Stimulated activated naive B cell treated with anti-CD40 and anti-IgM and Interleukin-4, amounts not matched to agents 10 μg/mL and 1 μg/mL and 100 μg/mL, for 72 hours (primary cell): ENCODE measurements at places on chromosomes 2 and 18.

DNA sequence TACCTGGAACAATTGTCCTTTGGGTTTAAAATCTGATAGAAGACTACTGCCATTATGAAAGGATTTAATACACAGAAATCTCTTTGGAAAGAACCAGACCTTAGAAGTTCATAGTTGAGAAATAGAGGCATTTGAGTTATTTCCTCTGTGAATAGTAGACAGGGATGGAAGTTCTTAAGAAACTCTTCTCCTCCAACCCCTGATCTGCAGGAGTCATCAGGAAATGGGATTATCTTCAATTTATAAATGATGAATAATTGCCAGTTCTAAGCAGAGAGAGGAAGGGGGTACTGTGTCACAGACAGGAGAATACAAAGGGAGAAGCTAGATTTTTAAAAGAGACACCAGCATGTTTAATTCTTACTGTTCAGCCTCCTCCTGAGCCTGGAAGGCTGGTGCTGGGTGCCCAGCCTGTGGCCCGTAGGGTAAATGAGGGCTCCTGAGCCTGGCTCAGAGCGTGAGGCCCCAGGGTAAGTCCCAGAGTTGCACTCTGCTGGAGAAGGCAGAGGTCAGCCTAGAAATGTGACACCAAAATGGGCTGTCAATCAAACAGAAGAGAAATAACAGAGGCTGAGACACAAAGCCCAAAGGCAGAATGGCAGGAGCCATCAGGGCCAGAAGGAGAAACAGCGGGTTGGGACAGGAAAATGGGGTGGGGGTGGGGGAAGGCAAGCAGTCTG lies 58.2 kb upstream of the PKDCC start:
- no peak for DNase-seq

DNA sequence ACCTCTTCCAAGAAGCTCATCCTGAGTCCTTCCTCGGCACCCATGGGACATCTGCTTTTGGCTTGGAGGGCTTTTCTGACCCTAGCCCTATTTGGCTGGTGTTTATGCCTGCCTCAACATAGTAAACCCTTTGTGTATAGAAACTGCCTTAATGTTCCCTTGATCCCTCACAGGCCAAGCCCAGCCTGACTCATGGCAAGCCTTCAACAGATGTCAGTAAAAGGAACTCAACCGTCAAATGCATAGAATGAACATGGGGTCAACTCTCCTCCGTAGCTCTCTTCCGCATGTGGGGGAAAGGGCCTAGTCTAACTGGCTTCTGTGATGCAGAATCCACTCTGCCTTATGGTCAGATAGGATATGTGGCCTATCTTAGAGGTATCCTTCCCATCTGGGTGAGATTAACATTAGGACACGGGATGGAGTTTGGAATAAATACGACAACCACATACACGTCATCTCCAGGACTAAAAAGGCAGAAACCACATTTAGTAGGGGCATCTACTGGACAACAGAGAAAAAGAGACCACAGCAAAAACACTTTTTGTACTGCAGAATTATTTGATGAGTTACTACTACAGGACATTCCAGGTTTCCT lies 2.5 kb upstream of the NPAS2 start:
- no peak for DNase-seq

DNA sequence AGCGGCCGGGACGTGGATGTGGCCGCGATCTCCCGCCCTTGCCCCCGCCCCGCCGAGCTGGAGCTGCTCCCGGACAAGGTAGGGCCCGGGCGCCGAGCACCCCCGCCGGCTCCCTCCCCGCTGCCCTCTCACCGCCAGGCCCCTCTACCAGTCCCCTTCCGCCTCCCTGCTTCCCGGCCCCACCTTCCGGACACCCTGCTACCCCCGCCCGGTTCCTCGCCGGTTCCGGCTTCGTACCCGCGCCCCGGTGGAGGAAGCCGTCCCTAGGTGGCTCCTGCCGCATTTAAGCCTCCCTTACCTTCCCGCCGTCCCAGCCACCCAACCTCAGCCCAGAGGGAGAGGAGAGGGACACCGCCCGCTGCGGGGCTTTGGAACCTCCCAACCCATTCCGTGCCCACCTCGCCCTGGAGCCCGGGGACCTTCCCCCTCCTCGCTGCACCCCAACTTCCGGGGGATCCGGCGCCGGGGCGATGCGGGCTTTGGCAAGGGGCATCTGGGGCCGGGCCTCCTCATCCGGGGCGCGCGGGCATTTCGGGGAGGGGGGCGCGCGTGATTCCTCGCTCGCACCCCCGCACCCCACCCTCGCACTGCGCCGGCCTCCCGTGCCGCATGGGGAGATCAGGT lies 475 bp downstream of the B3GNT2 start:
- peak; percentile 49 for DNase-seq

DNA sequence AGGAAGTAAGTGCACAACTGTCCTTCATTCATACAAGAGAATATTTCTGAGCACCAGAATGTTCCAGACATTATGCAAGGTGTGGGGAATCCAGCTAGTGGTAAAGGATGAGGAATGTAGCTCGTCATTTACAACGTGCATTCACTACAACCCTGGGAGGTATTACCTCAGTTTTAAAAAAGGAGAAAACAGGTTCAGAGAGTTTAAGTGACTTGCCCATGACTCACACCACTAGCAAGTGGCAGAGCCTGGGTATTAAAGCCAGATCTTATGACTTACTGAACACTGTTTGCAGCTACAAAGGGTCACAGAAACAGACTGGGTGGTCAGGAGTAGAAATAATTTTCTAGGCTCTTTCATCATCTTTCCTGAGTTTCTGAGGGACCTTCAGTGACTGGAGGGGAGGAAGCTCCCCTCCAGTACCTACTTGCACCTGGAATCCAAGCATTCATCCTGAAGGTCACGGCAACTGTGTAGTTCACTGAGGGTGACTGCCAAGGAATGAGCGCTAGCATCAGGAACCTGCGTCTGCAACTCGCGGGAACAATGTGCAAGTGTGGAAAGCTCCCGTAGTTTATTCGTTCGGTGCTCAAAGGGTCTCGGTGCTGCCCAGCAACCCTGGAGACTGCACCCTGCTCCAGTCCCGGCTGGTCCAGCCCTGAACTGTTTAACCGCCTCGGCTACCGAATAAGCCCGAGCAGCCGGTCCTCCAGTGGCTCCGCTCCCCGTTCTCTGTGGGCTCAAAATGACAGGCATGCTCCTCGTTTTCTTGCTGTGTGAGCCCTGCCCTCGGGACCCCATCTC lies 647 bp downstream of the CCDC121 start:
- DNase-seq: no peak

- no peak for DNase-seq
Measured at GRCh38 chr2:226124548-226125011, 675.0 kb downstream of the IRS1 start.

- DNase-seq: no peak
Measured at GRCh38 chr18:55897091-55897689, 309.2 kb upstream of the TCF4 start.

GRCh38 chr18:48138210-48138609 lies 207.8 kb upstream of the SMAD2 start:
- no peak for DNase-seq

GRCh38 chr2:63888490-63889402 lies 47.0 kb downstream of the UGP2 start:
- peak; percentile 3 for DNase-seq
